Left colon (tissue), 2 donors: ENCODE measurements at places on chromosomes 16 and 17. TPM values are rescaled to one million over a fixed set of nuclear protein-coding genes. Genes with fewer than 3 reads are reported as not detected.

The SLFN5 gene
- total RNA-seq: 12.8 TPM

The SLC5A11 gene
- 2.8 TPM for total RNA-seq

The C17orf100 gene
- total RNA-seq: 3.2 TPM

The GJD3 gene
- 0.81 TPM for total RNA-seq

GRCh38 chr16:3023415-3023668, 400 bp downstream of the HCFC1R1 start:
- DNase-seq: no peak

- no peak for DNase-seq
Measured at GRCh38 chr16:47142486-47142820, 1.3 kb downstream of the NETO2 start.

- DNase-seq: no peak
Measured at GRCh38 chr16:51151435-51151960, 428 bp upstream of the SALL1 start.

- peak; percentile 83 for DNase-seq
Measured at GRCh38 chr17:18182978-18183333, 672 bp upstream of the ALKBH5 start.
